ENCODE measurements at places on chromosomes 6 and 20.

GRCh38 chr6:48826901-48827701 lies 636.0 kb downstream of the MMUT start:
- DNase-seq = peak; percentile 22

DNA sequence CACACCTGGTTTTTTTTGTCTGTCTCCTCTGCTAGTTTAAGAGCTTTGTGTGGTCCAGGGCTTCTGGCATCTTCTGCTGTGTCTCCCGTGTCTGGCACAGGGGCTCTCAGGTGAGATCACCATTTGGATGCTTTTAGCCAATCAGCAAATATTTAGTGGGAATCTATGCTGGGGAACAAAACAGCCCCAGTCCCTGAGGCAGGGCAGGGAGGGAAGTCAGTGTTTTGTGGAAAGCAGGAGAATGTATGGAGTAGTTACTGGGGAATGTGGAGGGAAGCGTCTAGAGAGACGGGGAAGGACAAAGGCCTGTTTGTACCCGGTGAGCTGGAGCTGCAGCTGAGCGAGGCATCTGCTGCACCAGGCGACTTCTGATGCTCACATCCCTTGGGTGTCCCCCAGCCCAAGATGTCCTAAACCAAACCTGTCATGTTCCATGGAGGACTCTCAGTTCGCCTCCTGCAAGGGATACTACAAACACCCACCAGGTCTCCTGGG lies 49.3 kb upstream of the NNAT start:
- DNase-seq = no peak

GRCh38 chr20:1001911-1002681 lies at the start of gene RSPO4:
Gene RSPO4, minus strand, starts transcription at chr20:1002311. Its CDS starts 147 bp downstream, at chr20:1002164.
- DNase-seq = no peak

DNA sequence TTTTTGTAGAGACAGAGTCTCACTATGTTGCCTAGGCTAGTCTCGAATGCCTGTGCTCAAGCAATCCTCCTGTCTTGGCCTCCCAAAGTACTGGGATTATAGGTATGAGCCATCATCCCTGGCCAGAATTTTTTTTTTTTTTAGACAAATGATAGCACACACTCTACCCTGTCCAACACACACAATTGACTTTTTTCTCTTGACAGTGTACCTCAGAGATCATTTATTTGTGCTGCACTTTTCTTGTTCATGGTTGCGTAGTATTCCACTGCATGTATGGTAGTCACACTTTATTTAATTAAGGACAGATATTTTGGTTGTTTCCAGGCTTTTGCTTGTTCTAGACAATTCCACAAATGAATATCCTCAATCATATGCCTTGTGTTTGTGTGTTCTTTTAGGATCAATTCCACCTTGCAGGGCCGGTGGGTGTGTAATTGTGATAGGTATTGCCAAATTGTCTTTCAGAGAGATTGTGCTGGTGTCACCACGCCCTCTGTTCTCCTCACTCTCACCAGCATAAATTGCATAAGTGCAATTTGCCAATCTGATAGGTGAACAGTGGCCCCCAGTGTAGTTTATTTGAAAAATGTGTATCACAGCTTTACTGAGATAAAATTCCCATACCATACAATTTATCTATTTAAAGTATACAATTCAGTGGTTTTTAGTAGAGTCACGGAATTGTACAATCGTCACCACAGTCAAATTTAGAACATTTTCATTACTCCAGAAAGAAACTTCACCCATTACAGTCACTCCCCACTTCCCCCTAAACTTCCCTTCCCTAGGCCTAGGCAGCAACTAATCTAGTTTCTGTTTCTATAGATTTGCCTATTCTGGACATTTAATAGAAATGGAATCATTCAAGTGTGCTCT lies 20.1 kb downstream of the SRC start:
- no peak for DNase-seq

DNA sequence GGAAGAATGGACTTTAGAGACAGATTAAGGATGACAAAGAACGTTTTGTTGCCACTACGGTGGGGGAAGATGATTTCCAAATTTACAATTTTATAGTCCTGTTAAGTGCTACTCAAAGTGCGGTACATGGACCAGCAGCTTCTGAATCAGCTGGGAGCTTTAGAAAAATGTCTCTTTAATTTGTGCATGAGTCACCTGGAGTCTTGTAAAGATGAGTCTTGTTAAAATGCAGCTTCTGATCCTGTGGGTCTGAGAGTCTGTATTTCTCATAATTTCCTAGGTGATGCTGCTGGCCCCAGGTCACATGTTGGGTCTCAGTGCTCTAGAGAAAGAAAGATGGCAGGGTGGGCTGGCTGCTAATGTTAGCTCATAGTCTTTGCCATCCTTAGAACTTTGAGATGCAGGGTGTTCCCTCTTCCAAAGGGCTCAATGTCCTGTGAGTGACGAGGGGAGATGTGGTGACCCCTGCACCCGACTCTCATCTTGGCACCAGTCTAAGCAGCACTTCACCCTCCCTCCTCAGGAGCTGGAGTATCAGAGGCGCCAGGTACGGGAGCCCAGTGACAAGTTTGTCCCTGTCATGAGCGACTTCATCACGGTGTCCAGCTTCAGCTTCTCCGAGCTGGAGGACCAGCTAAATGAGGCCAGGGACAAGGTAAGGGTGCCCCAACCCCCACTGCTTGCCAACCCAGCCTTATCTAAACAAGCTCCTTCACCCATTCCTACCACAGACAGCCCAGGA lies 34.5 kb downstream of the MOCS1 start:
- DNase-seq = no peak

GRCh38 chr20:1337441-1337840 lies 8.5 kb upstream of the SDCBP2 start:
- DNase-seq = no peak

GRCh38 chr6:29764422-29765196 lies 41.4 kb downstream of the HLA-F start:
- no peak for DNase-seq

GRCh38 chr6:87798393-87799278 lies 96.6 kb upstream of the AKIRIN2 start:
- DNase-seq = no peak

GRCh38 chr6:167512696-167513375 lies 187.9 kb downstream of the TTLL2 start:
- no peak for DNase-seq

DNA sequence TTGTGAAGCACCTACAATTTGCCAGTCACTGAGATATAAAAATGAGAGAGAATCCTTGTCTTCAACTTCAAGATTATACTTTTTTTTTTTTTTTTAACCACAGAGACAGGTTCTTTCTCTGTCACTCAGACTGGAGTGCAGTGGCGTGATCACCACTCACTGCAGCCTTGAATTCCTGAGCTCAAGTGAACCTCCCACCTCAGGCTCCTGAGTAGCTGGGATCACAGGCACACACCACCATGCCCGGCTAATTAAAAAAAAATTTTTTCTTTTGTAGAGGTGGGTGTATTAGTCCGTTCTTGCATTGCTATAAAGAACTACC lies 51.6 kb upstream of the PMEPA1 start:
- DNase-seq = no peak

GRCh38 chr6:124868481-124868880 lies 93.8 kb upstream of the RNF217 start:
- no peak for DNase-seq

DNA sequence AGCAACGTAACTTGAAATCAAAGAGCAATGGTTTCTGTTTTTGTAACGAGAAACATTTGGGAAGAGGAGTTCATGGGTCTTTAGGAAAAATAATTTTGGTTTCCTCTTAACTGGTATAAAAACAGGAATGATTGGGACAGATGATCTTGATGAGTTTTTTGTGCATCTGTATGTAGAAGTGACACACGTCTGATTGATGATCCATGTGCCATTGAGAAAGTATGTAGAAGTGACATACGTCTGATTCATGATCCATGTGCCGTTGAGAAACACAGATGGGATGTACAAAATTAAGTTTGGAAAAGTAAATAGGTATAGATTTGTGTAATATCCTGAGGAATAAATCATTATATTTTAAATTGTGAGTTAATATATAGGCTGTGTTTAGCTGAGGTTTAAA lies 2.1 kb downstream of the KIAA1586 start:
- no peak for DNase-seq

- no peak for DNase-seq
Observed at GRCh38 chr6:158565482-158566040, 5.7 kb downstream of the TMEM181 start.

GRCh38 chr6:31614075-31614619 lies 887 bp upstream of the AIF1 start:
- DNase-seq = no peak

GRCh38 chr6:44074439-44074812 lies 52.8 kb downstream of the MRPL14 start:
- peak; percentile 100 for DNase-seq

GRCh38 chr20:433300-433975 lies 25.3 kb downstream of the RBCK1 start:
- no peak for DNase-seq

GRCh38 chr6:89749918-89750317 lies 69.7 kb downstream of the MDN1 start:
- DNase-seq = no peak

DNA sequence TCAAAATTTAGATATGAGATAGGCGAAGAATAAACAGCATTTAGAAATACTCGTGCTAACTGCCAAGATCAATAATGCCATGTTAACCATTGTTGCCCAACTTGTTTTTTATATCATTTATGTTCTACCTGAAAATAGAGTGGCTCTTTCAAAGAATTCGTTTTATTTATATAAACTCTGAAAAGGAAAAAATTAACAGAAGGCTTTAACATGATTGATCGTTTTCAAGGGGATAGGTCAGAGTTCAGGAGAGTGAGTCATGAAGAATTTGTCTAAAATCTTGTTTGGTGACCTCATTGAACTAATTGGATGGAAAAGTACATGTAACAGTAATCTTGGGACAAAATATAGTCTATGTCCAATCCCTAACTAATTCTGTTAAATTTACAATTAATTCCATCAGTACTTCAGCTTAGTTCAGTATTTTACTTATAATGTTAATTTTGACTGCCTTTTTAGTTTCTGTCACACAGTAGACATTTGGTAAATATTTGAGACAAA lies 11.1 kb upstream of the ELOVL2 start:
- no peak for DNase-seq

GRCh38 chr6:139577763-139578604 lies 203.5 kb upstream of the CITED2 start:
- no peak for DNase-seq

DNA sequence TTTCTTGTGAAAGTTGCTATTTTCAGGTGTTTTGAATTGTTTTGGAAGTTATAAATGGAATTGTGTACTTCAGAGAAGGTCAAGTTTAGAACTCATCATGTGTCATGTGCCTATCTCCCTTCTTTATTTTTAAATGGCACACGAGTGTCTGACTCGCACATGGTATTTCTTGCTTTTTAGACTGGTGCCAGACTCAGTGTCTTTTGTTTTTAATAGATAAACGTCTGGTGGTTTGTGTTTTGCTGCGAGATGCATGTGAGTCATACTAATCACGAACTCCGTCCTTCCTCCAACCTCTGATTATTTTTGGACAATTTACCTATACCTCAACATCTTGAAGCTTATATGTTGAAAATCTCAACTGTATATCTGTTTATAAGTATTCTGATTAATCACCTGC lies 292.1 kb downstream of the CDKAL1 start:
- DNase-seq = no peak

- no peak for DNase-seq
Observed at GRCh38 chr6:139133262-139134063, 1.4 kb upstream of the HECA start.

GRCh38 chr6:121780325-121781321 lies 345.2 kb downstream of the GJA1 start:
- no peak for DNase-seq

DNA sequence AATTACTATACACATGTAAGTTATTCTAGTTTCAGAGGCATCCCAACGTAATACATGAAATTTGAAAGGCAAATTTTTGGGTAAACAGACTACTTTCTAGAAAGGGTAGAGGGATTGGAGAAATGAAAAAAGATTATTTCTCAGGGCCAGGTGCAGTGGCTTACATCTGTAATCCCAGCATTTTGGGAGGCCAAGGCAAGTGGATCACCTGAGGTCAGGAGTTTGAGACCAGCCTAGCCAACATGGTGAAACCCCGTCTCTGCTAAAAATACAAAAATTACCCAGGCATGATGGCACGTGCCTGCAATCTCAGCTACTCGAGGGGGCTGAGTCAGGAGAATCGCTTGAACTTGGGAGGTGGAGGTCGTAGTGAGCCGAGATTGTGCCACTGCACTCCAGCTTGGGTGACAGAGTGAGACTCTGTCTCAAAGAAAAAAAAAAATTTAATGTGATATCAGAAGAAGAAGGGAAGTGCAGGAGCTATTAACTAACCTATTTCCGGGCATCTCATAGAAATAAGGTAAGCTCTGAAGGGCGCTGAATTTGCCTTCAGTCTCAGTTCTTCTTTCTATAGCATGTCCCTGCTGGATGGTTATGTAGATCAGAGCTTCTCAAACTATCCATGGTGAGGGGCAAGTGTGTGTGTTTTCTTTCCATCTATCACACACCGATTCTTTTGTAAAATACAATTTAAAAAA lies 100.3 kb upstream of the MTHFD1L start:
- no peak for DNase-seq

- DNase-seq = no peak
Observed at GRCh38 chr6:98775205-98775604, 59.2 kb upstream of the POU3F2 start.

DNA sequence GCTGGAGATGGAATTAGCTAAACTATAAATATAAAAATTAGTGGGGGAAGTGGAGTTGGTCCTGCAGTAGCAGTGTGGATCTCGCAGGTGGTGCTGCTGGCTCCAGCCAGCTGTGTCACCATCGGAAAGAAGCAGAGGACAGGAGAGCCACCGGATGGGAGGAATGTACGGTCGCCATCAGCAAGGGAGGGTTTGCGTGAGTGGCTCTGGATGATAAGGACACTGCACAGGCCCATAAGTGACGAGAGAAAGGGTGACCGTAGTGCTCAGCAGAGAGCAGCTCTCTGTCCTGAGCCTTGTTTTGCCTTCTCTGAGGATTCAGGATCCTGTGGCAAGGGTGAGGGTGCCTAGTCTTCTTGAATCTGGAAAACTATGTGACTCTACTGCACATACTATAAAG lies 378.7 kb downstream of the ZFAND3 start:
- no peak for DNase-seq

- DNase-seq = no peak
Observed at GRCh38 chr6:130912434-130912833, 85.2 kb downstream of the SMLR1 start.

DNA sequence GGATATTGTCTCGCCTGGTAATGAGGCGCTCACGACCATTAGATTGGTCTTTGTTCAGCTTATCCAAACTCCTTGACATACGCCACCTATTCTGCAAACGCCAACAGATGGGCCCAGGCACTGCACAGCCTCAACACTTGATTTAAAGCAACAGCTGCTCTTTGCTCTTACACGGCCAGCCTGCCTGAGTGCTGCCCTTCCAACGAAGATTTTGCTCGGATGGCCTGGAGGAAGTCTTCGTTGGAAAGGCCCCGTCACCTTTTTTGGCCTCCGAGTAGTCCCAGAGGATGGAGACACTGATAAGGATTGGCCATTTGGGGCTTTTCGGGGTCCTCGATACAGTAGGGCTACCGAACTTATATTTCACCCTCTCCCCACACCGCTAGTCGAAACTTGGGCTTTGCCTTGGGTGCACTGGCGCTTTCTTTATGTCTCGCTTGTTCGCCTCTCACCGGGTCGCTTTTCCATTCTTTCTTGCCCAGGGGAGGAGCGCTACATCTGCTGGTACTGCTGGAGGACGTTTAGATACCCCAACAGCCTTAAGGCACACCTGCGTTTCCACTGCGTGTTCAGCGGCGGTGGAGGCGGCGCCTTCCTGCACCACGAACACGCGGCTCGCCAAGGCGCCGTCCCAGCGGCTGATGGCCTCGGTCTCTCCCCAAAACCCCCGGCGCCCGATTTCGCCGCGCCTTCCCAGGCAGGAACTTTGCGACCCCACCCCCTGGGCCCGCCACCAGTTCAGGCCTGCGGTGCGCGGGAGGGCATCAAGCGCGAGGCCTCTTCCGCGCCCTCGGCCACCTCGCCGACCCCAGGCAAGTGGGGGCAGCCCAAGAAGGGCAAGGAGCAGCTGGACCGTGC lies 6.1 kb downstream of the PRDM13 start:
- DNase-seq = no peak

Data from H54 (cell line).